ENCODE measurements at places on chromosomes 2 and 18. TPM values are rescaled to one million over a fixed set of nuclear protein-coding genes. Genes with fewer than 3 reads are reported as not detected.

GPR75 gene
- 1.2 TPM for total RNA-seq

SCTR gene
- not detected for total RNA-seq

EFEMP1 gene
- total RNA-seq, result not detected

FBLN7 gene
- total RNA-seq, result 40.5 TPM

DNA sequence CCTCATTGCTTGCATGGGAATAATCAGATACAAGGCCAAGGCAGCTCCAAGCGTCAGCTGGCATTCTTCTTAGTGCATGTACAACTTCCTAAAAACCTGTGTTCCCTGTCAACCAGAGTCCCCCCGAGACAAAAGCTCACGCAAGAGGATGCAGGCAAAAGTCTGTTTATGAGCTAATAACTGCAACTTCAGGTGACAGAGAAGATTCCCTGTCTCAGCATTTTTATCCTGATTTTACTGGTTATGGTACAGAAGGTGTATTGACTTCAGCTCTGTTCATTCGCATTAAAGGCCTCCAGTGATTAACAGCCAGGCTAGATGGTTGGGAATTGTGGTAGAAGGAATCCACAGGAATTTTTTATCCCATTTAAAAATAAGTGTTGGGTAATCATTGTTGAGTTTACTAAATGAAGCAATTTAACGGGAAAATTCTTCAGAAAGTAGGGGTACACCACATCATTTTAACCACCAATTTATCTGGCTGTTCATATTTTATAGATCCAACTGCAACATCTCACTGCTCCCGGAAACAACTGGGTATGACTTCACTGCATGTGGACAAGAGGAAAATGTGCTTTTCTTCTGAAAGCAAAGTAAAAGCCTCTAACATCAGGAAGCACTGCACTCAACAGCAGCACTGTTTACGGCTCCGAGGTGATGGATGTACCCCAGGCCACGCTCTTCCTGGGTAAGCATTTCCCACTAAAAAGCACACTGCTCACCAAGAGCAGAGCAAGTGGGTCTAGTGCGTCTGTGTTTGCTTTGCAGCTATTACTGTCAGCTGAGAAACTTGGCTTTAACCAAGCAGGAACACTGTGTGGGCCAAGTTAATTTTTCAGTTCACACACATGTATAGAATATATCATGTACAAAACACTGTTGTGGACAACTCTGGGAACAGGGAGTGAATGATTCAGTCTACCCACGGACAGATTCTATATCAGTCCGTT, 31.9 kb downstream of the CCBE1 start:
- no peak overlapping the region for H3K4me3 ChIP-seq
- H3K27me3 ChIP-seq, result peaks cover 6% of the 10 kb centered on the region
- H3K36me3 ChIP-seq, result no peaks in the 10 kb centered on the region
- no peak overlapping the region for H3K27ac ChIP-seq
- no peaks in the 10 kb centered on the region for H3K4me1 ChIP-seq

DNA sequence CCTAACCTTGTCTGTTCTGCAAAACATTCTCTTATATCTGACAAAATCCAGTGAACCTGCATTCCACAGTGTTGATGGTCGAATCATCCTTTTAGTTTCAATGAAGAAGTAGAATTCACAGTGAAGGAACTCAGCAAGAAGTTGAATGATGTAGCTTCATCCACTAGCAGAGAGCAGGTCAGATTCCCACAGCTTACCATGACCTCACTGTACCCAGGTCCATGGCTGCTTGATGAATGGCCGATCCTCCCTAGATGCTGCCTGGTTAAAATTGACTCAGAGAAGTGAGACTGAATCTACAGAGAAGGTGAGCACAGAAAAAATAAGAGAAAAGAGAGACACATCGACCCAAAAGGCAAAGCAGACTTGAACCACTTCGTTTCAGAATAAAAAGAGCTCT, 906.0 kb upstream of the CHAC2 start:
- no peak overlapping the region for H3K4me3 ChIP-seq
- no peaks in the 10 kb centered on the region for H3K4me1 ChIP-seq
- no peak for DNase-seq
- no peaks in the 10 kb centered on the region for H3K36me3 ChIP-seq
- H3K27ac ChIP-seq, result no peak overlapping the region

- H3K27me3 ChIP-seq, result no peaks in the 10 kb centered on the region
- peak overlapping the region; percentile 98 for H3K4me3 ChIP-seq
- peaks cover 43% of the 10 kb centered on the region for H3K4me1 ChIP-seq
- DNase-seq, result no peak
- peaks cover 30% of the 10 kb centered on the region for H3K36me3 ChIP-seq
- peak overlapping the region; percentile 96 for H3K27ac ChIP-seq
These were observed 621 bp downstream of the TXNL1 start for GRCh38 chr18:56637711-56638231.

GRCh38 chr2:50724837-50725236, 307.1 kb downstream of the NRXN1 start:
- DNase-seq, result no peak
- H3K4me1 ChIP-seq, result no peaks in the 10 kb centered on the region
- H3K27me3 ChIP-seq, result no peaks in the 10 kb centered on the region
- no peak overlapping the region for H3K4me3 ChIP-seq
- H3K27ac ChIP-seq, result no peak overlapping the region
- H3K36me3 ChIP-seq, result no peaks in the 10 kb centered on the region

GRCh38 chr2:174522553-174522952, 35.7 kb upstream of the GPR155 start:
- peaks cover 2% of the 10 kb centered on the region for H3K27me3 ChIP-seq
- H3K27ac ChIP-seq, result no peak overlapping the region
- H3K4me3 ChIP-seq, result no peak overlapping the region
- no peak for DNase-seq
- peaks cover 10% of the 10 kb centered on the region for H3K4me1 ChIP-seq

GRCh38 chr2:2860589-2861300, 516.9 kb downstream of the EIPR1 start:
- no peak overlapping the region for H3K27ac ChIP-seq
- H3K4me3 ChIP-seq, result no peak overlapping the region
- H3K4me1 ChIP-seq, result no peaks in the 10 kb centered on the region

- no peak overlapping the region for H3K4me3 ChIP-seq
- H3K36me3 ChIP-seq, result peaks cover 8% of the 10 kb centered on the region
- DNase-seq, result no peak
- no peaks in the 10 kb centered on the region for H3K4me1 ChIP-seq
These were observed 615.8 kb downstream of the ARHGAP15 start for GRCh38 chr2:143745060-143745459.

GRCh38 chr2:41710944-41711343, 336.9 kb upstream of the PKDCC start:
- H3K4me3 ChIP-seq, result no peak overlapping the region
- H3K36me3 ChIP-seq, result no peaks in the 10 kb centered on the region
- no peak for DNase-seq
- H3K4me1 ChIP-seq, result peaks cover 6% of the 10 kb centered on the region
- no peak overlapping the region for H3K27ac ChIP-seq

DNA sequence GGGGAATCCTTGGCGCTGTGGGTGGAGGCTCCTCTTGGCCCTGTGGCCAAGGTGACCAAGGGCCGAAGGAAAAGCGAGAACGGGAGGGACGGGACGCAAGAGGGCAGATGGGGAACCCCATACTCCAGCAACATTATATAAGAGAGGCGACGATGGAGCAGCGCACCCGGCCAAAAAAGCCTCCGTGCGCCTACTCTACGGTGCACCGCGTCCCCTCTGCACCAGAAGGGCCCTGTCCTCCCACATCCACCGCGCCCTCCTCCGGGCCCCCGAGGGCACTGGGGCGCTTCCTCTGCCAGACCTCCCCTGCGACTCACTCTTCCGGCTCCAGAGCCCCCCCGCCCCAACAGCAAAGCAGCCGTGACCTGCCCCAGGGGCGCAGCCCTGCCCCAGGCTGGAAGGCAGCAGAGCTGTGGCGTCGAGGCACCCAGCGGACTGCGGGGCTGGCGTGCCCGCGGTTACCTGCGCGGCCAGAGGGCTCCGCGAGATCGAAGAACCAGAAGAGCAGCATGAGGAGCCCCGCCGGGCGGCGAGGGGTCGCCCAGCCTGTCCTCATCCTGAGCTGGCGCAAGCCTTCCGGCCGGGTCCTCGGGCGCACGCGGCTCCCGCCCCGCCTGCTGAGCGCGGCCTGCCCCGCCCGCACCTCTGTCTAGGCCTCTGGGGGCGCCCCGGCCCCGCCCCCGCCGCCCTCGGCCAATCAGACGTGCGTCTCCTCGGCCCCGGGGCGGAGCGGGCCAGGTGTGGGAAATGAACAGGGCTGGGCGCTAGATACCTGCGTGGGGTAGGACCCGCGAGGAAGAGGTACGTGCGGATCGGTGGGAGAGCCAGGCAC, 106.3 kb upstream of the CD302 start:
- peak within 1 kb of the TSS; percentile 97 for H3K27ac ChIP-seq
- H3K36me3 ChIP-seq, result peaks cover 31% of the 10 kb centered on the region
- no peaks in the 10 kb centered on the region for H3K27me3 ChIP-seq
- peaks cover 73% of the 10 kb centered on the region for H3K4me1 ChIP-seq
- H3K4me3 ChIP-seq, result peak within 1 kb of the TSS; percentile 93
- DNase-seq, result peak; percentile 91

GRCh38 chr2:239082425-239082824, 234.5 kb downstream of the TWIST2 start:
- peaks cover 7% of the 10 kb centered on the region for H3K36me3 ChIP-seq
- no peaks in the 10 kb centered on the region for H3K27me3 ChIP-seq
- H3K27ac ChIP-seq, result no peak overlapping the region
- H3K4me3 ChIP-seq, result no peak overlapping the region
- DNase-seq, result no peak
- H3K4me1 ChIP-seq, result no peaks in the 10 kb centered on the region

DNA sequence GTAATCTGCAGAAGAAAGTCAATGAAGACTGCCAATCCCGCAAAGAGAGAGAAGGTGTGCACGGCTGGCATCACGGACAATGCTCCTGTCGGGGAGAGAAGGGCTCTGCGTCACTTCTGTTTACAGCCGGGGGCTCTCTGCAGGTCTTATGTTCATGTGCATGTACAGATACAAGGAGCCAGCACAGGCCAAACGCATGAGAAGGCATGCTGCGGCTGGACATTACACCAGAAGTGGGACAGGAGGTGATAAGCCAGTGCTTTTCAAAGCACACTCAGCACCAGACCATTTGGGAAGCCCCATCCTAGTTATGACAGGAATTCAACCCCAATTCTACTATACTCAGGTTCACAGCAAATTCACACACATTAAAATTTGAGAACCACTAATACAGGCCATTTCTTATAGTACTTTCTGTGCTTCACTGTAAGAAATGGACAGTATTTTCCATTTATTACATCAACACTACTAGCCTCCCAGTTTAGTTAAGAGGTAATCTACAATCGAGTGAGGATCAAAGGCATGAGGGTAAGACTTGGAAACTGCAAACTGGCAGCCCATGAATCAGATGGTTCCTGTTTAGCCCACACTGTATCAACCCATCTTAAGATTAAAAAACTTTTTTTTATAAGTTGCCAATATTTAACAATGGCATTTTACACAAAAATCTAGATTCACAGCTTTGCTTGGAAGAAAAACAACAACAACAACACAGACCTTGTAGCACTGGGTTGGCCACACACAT, 38.2 kb downstream of the RMC1 start:
- H3K4me3 ChIP-seq, result peak overlapping the region; percentile 15
- peaks cover 62% of the 10 kb centered on the region for H3K36me3 ChIP-seq
- no peaks in the 10 kb centered on the region for H3K27me3 ChIP-seq
- DNase-seq, result no peak
- peaks cover 34% of the 10 kb centered on the region for H3K4me1 ChIP-seq

DNA sequence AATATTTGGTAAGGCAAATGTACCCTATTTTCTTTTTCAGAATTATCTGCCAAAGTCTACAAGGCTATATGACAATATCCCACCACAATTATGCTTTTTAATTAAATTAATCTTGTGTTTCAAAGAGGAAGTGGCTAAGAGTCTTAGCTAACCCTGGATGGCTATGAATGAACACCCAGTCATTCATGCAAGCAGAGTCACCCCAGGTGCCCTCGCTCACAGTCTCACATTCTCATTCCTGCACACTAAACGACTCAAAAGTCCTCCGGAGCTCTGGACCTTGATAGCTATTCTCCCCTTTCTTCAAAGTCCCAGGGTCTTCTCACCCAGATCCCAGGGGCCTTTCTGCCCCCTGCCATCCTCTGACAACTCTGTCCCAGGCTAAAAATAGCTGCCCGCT, 42.1 kb upstream of the MRPL19 start:
- no peak for DNase-seq
- H3K27ac ChIP-seq, result no peak overlapping the region
- H3K27me3 ChIP-seq, result peaks cover 41% of the 10 kb centered on the region
- no peak overlapping the region for H3K4me3 ChIP-seq

DNA sequence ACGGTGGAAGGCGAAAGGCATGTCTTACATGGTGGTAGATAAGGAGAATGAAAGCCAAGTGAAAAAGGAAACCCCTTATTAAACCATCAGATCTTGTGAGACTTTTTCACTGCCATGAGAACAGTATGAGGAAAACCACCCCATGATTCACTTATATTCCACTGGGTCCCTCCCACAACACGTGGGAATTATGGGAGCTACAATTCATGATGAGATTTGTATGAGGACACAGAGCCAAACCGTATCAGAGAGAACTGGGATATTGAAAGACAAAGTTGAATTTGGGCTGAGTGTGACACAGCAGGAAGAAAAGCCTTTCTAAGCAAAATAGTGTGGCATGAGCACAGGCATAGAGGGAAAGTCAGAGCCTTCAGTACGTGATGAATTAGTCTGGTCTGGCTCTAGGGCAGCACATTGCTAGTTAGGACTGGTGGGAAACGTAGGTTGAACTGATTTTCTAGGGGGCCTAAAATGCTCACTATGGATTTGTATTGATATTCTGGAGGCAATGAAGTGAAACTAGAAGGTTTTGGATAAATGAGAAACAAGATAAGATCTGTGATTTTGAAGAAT, 84.8 kb upstream of the RND3 start:
- H3K36me3 ChIP-seq, result no peaks in the 10 kb centered on the region
- H3K4me1 ChIP-seq, result no peaks in the 10 kb centered on the region
- H3K27ac ChIP-seq, result no peak overlapping the region
- no peaks in the 10 kb centered on the region for H3K27me3 ChIP-seq

- H3K27ac ChIP-seq, result no peak overlapping the region
- no peaks in the 10 kb centered on the region for H3K27me3 ChIP-seq
- no peak for DNase-seq
These were observed 50.4 kb downstream of the AP1S3 start for GRCh38 chr2:223786943-223787342.

DNA sequence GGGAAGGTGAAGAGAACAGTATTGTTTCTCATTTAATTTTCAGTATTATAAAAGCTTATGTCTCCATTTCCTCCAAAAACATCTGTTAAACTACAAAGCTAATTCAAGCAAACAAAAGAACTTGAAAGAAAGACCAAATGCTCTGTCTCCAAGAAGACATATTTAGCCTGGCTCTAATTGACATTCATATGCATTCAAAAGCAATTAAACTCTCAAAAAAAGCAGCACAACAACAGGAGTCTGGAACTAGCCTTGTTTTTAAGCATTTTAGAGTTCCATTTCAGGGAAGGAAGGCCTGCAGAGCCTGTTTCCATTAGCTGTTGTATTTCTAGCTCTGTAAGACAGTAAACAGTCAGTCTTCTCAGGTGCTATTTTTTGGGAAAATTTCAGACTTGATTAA, 447.9 kb downstream of the TDRD15 start:
- no peaks in the 10 kb centered on the region for H3K4me1 ChIP-seq
- no peak overlapping the region for H3K27ac ChIP-seq
- H3K4me3 ChIP-seq, result no peak overlapping the region
- no peaks in the 10 kb centered on the region for H3K36me3 ChIP-seq
